ENCODE measurements at places on chromosomes 11 and 22.

DNA sequence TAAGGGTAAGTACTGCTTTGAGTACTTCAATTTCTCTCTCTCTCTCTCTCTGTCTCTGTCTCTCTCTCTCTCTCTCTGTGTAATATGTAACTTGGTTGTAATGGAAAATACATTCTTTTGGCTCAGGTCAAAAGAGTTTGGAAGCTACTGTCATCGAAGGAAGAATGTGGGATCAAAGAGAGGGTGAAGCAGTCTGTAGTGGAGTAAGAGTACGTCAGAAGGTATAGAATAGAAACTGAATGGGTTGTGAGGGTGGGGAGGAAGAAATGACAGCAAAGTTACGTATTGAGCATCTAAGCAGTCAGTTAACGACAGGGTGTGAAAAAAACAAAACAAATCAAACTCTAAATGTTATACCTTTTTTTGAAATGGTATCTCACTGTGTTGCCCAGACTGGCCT lies 10.0 kb downstream of the NCAM1 start:
- DNase-seq = no peak

GRCh38 chr11:40338739-40339138 lies 1120.7 kb downstream of the LRRC4C start:
- no peak for DNase-seq

DNA sequence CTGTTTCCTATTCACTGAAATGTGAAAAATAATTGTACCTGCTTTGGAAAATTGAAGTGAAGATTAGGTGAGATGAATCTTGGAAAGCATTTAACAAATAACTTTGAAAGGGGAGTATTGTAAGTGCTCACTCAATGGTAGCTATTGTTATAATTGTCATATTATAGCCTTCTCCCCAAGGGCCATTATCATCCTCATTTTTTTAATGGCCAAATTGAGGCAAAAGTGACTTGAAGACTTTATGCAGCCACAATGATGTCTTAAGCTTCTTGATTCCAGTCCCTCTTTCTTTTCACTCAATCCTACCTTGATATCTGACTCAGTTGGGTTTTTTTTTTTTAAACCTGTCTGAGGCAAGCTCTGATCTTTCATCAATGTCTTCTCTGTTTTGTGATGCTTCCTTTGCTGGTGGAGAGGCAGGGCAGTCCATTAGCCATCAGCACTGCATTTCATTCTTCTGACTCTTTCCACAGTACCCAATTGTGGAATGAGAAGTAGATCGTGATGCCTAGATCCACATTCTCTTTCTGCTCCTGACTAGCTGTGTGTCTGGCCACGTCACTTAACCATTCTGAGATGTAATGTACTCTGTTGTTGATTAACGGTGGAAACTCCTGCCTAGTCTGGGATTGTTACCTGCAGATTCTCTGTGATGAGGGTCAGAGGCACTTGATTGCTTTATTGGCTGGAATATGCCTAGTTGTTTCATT lies 101.4 kb downstream of the DBX1 start:
- no peak for DNase-seq

DNA sequence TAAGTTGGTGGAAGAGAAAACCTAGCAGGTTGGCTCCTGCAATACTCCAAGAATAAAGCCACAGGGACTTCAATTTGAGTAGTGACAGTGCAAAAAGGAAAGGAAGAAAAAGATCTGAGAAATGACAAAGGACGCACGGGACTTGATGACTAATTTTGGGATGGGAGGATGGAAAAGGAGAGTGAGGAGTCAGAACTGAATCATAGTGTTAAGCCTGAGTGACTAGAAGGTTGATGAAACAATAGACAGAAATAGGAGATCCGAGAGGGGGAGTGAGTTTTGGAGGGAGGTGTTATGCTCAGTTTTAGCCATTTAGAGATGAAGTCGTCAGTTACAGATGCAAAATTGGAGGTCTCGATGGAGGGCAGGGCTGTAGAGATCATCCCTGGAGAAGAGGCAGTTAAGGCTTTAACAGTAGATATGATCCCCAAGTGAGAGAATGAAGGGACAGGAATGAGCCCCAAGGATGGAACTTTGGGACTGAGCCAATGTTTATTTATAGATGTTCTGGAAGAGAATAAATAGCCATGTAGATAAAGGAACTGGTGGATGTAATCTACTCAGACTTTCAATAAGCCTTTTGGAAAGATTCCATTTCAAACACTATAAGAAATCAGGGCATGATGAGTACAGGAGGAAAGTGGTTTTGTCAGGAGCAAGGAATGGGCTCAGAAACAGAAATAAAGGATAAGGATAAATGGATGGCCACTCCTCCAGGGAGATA lies 108.9 kb upstream of the NCAM1 start:
- no peak for DNase-seq

DNA sequence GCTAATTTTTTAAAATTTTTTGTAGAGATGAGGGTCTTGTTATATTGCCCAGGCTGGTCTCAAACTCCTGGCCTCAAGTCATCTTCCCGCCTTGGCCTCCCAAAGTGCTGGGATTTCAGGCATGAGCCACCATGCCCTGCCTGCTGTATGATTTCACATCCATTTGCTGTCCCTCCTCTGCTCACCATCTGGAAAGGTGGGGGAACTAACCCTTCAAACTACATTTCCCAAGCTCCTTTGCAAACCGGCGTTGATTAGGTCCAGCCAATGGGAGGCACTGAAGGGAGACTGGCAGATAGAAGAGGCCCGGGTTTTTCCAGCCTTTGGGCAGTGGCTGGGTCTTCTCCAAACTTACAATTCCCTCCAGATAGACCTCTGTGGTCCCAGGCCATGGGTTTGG lies 19.3 kb downstream of the RFPL1 start:
- no peak for DNase-seq

DNA sequence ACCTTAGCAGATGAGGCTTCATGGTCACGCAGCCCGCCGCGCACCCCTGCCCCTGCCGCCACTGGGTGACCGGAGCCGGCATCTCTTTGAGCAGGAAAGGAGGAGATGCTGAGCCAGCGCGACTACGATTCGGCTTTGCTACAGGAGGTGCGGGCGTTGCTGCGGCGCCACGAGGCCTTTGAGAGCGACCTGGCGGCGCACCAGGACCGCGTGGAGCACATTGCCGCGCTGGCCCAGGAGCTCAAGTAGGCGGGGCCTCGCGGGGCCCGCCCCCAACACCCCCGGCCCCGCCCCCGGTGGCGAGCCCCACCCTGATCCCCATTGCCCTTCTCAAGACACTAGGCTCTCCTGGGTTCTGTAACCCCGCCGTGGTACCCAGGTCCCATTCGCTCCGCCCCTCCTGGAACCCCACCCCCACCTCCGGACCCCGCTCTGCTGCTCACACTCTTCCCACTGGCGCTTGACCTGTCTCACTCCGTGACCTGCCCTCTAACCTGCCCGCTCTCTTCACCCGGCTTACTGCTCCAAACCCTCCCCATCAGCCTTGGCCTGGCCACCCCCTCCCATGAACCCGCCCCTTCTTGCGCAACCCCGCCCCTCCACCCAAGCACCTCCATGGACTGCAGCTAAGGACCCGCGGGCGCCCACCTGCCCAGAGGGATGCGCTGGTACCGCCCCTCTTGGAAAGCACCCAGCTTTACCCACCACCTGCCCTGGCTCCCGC lies 9.1 kb downstream of the CTSF start:
- no peak for DNase-seq

DNA sequence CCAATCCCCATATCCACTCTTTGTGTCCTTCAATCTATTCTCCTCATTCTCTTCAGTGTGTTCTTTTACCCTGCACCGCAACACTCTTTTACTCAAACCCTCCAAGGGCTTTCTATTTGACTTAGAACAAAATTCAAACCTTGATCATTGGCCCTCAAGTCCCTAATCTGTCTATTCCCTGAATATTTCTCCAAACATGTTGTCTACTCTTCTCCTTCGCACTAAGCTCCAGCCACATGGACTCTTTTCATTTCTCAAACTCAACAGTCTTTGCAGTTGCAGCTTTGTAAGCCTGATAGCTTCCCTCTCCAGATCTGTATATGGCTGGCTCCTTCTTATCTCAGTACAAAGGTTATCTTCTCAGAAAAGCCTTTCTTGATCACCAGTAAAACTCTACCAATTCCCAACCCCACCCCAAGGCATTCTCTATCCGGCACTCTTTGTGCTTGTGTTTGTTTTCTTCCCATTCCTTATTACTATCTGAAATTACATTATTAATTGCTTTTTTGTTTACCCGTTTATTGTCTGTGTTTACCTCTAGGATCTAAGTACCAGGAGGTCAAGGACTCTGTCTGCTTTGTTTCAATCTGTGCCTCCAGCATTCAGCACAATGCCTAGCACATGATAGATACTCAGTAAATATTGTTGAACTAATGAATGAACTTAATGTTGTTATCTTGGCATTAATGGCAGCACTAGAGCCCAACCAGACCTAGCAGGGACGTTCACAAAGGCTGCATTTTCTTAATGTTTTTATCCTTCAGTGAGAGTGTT lies 147.4 kb downstream of the BBOX1 start:
- DNase-seq = no peak

GRCh38 chr11:10797531-10797930 lies 11.2 kb downstream of the EIF4G2 start:
- no peak for DNase-seq

- DNase-seq = peak; percentile 20
These were observed 29.7 kb upstream of the ACCSL start for GRCh38 chr11:44018127-44018521.

- peak; percentile 72 for DNase-seq
These were observed 767 bp downstream of the SLC43A1 start for GRCh38 chr11:57514538-57515331.

DNA sequence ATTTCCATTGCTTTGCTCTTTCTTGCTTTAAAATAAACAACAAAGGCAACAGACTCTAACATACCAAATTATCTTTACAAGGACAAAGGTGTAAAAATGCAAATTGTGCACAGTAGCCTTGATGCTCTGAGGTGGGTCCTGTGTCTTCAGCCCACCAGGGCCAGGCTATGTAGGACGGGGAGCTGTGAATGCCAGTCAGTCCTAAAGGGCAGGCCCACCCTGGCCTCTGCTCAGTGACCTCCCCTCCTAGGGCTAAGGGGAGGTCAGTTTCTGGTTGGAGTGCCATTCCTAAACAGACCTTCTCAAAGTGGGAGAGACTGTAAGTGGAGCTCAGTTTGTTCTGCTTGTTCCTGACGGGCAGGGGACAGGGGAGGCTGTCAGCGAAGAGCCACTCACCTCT lies 78.0 kb upstream of the SUSD2 start:
- DNase-seq = no peak

DNA sequence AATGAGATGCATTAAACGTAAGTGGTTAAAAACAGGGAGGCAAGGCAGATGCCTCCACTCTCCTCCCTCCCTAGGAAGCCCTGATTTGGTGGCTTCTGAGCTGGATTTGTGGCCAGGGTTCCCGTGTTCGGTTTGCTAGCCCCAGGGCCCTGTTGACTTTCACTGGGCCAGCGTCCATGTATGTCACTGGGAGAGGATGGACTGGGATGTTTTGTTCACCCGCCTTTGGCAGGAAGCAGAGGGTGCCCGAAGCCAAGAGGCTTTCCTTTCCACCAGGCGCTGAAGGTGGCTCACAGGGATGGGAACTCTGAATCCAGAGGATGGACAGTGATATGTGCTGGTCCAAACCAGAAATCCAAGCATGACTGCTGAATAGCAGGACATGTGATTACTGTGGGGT lies 146.6 kb downstream of the CSNK2A3 start:
- no peak for DNase-seq

Measured in tibial artery (tissue), 4 donors.